T-helper 2 cell treated with Interferon-gamma antibody and Interleukin-4, amounts not matched to agents 100 ng/mL and 5 ng/mL, for 36 hours (primary cell): ENCODE measurements at places on chromosomes 7 and 10. TPM values are rescaled to one million over a fixed set of nuclear protein-coding genes. Genes with fewer than 3 reads are reported as not detected.

ELN gene
- total RNA-seq, result not detected in 2 replicates

CDC14C gene
- total RNA-seq, result not detected in 2 replicates

ANXA8 gene
- 5.8 and 6.0 TPM in 2 replicates for total RNA-seq

ADRB1 gene
- not detected in 2 replicates for total RNA-seq

GIMAP1 gene
- total RNA-seq, result 16.5 and 18.8 TPM in 2 replicates

ALOX5 gene
- total RNA-seq, result 2.4 and 2.5 TPM in 2 replicates

HELLS gene
- total RNA-seq, result 160 and 164 TPM in 2 replicates

CADPS2 gene
- total RNA-seq, result not detected in 2 replicates

HOXA4 gene
- total RNA-seq, result 0.16 TPM in 1 of 2 replicates, not detected in the other

STMP1 gene
- total RNA-seq, result 22.8 and 23.9 TPM in 2 replicates

JCAD gene
- total RNA-seq, result 2.5 and 3.2 TPM in 2 replicates

SLC18A2 gene
- total RNA-seq, result 0.09 TPM in 1 of 2 replicates, not detected in the other

IFIT3 gene
- 10.4 and 11.1 TPM in 2 replicates for total RNA-seq

PPP1R3C gene
- not detected in 2 replicates for total RNA-seq

TBX20 gene
- 0.25 and 0.39 TPM in 2 replicates for total RNA-seq

PTPRZ1 gene
- total RNA-seq, result not detected in 2 replicates

COBL gene
- total RNA-seq, result not detected in 2 replicates

RAB19 gene
- total RNA-seq, result 9.0 and 9.5 TPM in 2 replicates

ACHE gene
- 0.23 TPM in 1 of 2 replicates, not detected in the other for total RNA-seq

ITGB8 gene
- not detected in 2 replicates for total RNA-seq

SPDYE6 gene
- total RNA-seq, result not detected in 2 replicates

HIBADH gene
- total RNA-seq, result 14.5 TPM in 2 replicates
